AML-193 (cell line): ENCODE measurements at places on chromosomes 16 and 17.

- DNase-seq: no peak
Observed at GRCh38 chr16:11501632-11502031, 85.1 kb downstream of the LITAF start.

DNA sequence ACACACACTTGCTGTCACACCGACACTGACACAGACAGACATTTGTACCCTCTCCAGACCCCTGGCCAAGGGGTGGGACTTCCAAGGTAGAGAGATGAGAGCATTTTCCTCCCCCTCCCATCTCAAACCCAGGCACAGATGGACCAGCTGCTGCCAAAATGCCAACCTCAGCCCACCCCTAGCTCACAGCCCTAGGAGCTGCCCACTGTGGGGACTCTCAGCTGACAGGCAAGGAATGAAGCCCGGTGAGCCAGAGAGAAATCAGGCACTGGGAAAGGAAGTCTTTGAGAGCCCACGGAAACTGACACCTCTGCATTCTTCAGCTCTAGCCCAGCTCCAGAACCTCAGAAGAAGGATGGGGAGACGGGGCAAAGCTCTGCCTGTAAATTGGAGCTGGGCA lies 2.8 kb downstream of the ETV4 start:
- no peak for DNase-seq

DNA sequence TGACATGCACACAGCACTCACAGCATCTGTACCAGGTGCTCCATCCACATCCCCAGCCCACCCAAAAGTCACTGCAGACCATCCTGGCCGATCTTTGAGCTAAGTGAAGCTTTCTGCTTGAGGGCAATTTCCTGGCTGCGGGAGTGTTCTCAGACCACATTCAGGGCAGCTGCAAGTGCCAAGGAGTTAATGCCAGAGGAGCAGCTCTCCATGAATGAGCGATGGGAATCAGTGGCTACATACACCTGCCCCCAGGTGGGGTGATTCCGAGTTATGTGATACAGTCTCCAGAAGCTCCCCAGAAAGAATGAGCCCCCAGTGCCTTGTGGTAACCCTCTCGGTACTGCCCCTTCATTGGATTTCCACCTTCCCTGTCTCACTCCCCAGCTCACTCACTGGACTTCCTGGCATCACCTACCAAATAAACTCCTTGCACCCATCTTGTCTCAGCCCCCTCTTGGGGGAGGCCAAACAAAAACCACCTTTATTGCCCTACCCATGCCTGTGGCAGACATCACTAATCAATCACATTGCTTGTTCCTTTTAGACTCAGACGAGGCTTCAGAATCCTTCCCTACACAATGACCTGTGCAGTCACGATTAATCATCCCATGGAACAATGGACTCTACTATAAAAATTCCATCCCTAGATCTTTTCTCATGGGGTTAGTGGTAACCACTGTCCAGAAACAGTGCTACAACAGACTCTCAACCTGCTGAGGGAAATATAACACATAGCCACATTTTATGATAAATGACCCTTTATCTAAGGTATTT lies 121.1 kb downstream of the IRX5 start:
- no peak for DNase-seq

- DNase-seq: no peak
Observed at GRCh38 chr17:15882777-15883176, 62.2 kb upstream of the ADORA2B start.

GRCh38 chr17:82225368-82226029 lies 3.3 kb upstream of the SLC16A3 start:
- no peak for DNase-seq

DNA sequence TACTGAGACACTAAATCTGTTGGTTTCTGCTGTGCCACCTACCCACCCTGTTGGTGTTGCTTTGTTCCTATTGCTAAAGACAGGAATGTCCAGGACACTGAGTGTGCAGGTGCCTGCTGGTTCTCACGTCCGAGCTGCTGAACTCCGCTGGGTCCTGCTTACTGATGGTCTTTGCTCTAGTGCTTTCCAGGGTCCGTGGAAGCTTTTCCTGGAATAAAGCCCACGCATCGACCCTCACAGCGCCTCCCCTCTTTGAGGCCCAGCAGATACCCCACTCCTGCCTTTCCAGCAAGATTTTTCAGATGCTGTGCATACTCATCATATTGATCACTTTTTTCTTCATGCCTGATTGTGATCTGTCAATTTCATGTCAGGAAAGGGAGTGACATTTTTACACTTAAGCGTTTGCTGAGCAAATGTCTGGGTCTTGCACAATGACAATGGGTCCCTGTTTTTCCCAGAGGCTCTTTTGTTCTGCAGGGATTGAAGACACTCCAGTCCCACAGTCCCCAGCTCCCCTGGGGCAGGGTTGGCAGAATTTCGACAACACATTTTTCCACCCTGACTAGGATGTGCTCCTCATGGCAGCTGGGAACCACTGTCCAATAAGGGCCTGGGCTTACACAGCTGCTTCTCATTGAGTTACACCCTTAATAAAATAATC lies 14.6 kb downstream of the STH start:
- no peak for DNase-seq

GRCh38 chr16:85369060-85369459 lies 244.1 kb upstream of the GSE1 start:
- DNase-seq: no peak

DNA sequence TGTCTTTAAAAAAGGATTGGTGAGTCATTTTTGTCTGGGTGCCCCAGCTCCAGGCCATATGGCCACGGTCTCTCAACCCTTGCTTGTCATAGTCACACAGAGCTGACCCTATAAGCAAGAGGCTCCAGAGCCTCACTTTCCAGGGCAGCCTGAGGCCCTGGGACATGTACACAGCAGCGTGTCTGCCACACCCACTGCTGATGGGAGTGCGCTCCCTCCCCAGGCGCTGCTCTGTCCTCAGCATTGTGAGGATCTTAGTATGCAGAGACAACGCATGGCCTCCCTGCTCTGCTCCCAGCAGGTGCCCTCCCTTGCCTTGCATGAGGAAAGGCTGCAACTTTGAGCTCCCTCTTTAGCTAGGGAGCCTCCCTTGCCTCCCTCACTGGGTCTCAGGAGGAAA lies 80.8 kb upstream of the CRHR1 start:
- no peak for DNase-seq

DNA sequence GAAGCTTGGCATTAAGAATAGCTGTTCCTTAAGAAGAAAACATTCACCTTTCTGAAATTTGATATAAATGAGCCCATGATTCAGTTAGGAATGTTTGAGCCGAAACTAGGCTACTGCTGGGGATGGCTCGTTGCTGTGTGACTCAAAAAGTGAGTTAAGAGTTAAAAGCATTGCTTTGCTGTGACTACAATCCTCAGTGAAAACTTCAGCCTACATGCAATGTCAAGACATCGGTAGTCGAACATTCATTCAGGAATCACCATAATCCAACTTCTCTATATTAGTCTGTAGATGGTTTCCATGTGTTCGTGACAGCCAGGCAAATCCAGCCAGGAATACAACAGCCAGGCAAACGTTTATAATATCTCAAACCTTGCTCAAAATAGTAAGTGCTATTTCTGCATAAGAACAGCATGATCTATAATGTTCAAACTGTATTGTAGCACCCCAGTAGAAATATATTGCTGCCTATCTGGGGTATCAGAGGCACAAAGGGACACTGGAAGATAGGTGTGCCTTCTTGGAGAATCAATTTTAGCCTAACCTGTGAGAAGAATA lies 1225.1 kb downstream of the CDH8 start:
- DNase-seq: no peak

GRCh38 chr17:2016494-2016893 lies 8.6 kb downstream of the RTN4RL1 start:
- no peak for DNase-seq

DNA sequence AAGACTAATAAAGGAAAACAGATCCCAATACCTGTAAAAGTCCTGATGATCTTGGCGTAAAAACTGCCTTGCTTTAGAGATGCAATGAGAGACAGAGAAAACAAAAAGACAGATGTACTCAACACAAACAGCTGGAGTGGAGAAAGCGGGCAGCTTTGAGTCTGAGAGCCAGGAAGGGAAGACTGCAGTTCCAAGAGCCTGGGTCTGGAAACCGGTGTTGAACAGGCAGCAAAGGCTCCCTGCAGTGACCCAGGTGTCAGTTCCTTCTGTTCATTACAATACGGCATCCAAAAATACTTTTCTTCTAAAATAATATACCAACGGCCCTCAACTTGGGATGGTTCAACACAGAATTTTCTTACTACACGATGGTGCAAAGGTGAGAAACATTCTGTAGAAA lies 29.6 kb downstream of the VPS53 start:
- DNase-seq: no peak

DNA sequence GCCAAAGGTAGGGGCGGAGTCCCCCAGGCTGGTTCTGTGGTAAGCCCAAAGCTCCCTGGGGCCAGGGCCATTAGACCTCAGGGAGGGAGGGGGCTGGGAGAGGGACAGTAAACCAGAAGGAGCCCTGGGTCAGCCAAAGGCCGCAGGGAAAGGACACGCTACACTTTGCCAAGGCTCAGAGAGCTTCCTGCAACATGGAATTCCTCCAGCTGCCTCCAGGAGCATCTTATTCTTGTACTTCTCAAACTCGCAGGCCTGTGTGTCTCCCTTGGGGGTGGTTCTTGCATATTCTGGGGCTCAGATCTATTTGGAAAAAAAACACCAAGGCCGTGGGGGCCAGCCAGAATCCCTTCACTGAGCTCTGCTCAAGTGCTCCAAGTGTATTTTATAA lies 25.1 kb downstream of the AKAP1 start:
- no peak for DNase-seq

DNA sequence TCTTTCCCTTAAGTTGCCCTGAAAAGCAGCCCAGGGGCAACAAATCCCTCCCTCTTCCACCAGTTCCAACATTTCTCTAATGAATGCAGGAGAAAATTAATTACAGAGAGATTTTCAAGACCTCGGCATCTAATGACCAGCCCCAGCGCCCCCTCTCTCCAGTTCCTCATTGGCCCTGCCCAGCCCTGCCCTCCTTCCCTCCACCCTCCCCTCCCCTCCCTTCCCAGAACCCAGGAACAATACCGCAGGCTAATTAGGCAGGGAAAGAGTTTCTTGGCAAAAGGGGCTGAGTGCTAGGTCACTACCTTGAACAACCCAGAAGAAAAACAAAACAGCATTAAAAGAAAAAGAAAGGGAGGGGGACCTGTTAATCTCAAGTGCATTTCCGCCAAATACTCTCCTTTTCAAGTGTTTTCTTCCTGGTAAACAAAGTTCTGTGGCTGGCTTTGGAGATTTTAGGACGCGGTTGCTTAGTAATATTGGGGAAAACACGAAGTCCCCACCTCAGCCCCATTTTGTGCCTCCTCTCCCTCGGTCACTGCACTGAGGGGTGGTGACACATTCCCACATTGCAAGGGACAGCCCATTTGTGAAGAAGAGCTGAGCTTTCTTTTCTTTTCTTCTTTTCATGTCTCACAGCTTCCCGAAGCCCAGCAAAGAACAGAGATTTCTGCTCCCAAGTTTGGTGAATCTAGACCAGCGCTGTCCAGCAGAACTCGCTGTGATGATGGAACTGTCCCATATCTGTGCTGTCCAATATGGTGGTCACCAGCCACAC lies 215.4 kb downstream of the SOX9 start:
- no peak for DNase-seq

GRCh38 chr16:26134588-26134987 lies 442.8 kb downstream of the HS3ST4 start:
- DNase-seq: no peak

GRCh38 chr17:74443516-74444296 lies 11.8 kb downstream of the GPRC5C start:
- DNase-seq: no peak

- peak; percentile 22 for DNase-seq
Observed at GRCh38 chr17:45812102-45812501, 28.0 kb downstream of the CRHR1 start.

DNA sequence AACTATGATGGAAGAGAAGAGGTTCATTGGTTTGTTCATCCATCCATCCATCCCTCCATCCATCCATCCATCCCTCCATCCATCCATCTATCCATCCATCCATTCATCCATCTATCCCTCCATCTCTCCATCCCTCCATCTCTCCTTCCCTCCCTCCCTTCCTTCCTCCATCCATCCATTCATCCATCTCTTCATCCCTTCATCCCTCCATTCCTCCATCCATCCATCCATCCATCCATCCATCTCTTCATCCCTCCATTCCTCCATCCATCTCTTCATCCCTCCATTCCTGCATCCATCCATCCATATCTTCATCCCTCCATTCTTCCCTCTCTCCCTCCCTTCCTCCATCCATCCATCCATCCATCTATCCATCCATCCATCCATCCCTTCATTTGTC lies 10.0 kb upstream of the PPL start:
- no peak for DNase-seq

GRCh38 chr16:49491771-49492761 lies 118.5 kb downstream of the C16orf78 start:
- no peak for DNase-seq

DNA sequence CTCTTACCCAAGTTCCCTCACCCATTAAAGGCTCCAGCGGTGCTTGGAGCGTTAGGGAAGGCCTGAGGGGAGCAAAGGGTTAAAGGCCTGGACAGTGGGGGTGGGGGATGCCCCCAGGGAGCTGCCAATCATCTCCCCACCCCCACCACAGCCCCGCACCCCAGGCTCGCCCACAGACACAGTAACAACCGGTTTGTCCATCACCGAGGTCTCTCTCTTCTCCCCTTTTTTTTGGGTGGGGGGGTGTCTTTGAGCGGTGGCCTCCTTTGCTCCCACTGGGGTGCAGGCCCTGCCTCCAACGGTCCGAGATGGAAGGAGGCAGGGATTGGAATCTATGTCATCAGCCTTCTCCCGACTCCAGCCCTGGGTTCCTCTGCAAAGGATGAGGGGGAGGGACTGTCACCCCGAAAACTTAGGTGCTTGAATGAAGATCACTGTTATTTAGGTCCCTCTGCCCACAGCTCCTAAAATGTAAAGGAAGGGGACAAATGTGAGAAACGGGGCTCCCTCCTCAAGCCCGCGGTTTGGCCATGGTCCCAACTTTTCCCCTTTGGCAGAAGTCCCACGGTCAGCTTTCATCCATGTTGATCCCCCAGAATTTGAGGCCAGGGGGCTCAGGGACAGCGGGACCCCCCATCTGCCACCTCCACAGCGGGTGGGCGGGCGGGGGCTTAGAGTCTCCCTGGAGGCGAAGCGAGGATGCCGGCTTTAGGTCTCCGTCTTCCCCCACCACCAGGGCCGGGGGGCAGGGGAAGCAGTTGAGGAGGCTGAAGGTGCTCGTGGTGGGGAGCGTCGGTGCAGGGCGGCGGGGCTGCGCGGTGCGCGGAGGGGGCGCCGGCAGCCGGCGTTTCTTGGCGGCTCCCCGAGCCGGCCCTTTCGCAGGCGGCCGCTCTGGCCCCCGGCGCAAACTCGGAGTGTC lies 1.7 kb downstream of the EPOP start:
- DNase-seq: no peak

GRCh38 chr17:28948342-28948741 lies 3.0 kb downstream of the PHF12 start:
- no peak for DNase-seq

GRCh38 chr17:27782791-27783206 lies 17.5 kb downstream of the NOS2 start:
- peak; percentile 99 for DNase-seq

GRCh38 chr17:72772331-72772821 lies 320.1 kb downstream of the SLC39A11 start:
- DNase-seq: no peak
